Activated naive CD4-positive, alpha-beta T cell treated with Interleukin-2 at 50 U/mL for 16 hours (primary cell): ENCODE measurements at places on chromosomes 1 and 21.
A peak's percentile ranks its signal among the peaks of the same experiment; 100 is the strongest.

GRCh38 chr1:222634180-222635013 lies 16.5 kb downstream of the MIA3 start:
- DNase-seq = peak; percentile 47

DNA sequence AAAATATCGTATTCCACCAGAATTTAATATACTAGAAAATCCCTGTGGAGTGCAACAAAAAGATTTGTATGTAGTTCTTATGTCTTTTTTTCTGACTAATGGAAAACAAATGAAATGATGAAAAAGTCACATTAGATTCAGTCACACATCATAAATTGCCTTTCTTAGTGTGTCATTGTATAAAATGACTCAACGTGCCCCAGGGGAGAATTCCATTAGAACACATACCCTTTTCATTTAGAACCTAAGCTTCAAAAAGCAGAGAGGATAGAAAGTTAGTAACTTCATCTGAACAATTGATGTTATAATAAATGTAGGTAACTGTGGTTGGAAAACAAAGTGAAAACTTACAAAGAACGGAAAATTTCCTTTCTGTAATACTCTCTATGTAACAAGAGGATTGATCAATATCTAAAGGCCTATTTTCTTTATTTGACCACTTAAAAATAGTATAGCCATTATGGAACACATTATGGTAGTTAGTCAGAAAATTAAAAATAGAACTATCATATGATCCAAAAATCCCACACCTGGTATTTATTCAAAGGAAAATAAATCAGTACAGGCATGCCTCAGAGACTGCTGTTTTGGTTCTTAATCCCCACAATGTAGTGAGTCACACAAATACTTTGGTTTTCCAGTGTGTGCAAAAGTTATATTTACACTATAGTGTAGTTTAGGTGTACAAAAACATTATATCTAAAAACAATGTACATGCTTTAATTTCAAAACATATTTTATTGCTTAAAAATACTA lies 1016.1 kb downstream of the KCNT2 start:
- no peak for DNase-seq

DNA sequence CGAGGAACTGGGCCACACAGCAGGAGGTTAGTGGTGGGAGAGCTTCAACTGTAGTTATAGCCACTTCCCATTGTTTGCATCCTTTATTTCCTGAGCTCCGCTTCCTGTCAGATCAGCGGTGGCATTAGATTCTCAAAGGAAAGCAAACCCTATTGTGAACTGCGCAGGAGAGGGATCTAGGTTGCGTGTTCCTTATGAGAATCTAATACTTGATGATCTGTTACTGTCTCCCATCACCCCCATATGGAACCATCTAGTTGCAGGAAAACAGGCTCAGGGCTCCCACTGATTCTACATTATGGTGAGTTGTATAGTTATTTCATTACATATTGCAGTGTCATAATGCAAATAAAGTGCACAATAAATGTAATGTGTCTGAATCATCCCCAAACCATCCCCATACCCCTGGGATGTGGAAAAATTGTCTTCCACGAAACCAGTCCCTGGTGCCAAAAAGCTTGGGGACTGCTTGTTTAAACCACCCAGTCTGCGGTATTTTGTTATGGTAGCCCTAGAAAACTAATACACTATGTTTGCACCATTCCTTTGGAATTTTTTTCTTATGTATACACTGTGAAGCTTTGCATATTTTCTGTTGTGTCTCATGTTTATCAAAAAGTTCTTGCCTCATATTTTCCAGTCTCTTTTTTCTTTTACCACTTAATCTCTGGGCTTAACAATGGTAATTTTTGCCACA lies 136.6 kb upstream of the IVNS1ABP start:
- DNase-seq = no peak

- no peak for DNase-seq
Observed at GRCh38 chr1:223647249-223647648, 18.3 kb downstream of the CAPN8 start.

DNA sequence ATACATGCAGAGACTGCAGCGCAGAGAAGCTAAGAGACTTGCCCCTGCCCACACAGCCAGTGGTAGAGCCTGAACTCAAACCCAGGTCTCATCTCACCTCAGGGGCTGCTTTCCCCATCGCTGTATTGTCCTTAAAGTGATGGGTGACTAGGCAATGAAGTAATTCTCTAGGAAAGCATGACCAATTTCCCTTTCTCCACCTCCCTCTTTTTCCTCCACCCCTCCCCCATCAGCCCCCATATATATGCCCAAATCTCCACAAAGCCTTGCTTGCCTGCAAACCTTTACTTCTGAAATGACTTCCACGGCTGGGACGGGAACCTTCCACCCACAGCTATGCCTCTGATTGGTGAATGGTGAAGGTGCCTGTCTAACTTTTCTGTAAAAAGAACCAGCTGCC lies at the start of gene IL24:
TSS of gene IL24 (plus strand) at position 269 of the 400 bp plus-strand sequence. CDS start 390 bp downstream, outside the sequence.
- DNase-seq = peak; percentile 59

DNA sequence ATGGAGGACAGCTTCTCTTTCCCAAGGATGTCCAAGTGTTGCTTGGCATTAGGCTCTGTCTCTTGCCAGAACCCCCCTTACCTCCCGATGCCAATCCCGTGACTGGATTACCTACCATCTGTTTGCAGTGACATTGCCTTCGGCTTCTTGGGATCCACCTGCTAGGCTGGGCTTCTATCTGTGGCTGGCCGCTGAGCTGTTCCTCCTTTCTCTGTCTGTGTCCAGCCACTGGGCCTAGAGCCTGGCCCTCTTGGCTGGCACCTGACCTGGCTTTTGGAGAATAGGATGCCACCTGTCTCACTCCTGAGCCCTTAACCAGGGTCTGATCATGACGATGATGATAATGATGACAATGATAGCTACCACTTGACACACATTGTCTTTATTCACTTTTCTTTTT lies 41.6 kb upstream of the STUM start:
- DNase-seq = no peak

DNA sequence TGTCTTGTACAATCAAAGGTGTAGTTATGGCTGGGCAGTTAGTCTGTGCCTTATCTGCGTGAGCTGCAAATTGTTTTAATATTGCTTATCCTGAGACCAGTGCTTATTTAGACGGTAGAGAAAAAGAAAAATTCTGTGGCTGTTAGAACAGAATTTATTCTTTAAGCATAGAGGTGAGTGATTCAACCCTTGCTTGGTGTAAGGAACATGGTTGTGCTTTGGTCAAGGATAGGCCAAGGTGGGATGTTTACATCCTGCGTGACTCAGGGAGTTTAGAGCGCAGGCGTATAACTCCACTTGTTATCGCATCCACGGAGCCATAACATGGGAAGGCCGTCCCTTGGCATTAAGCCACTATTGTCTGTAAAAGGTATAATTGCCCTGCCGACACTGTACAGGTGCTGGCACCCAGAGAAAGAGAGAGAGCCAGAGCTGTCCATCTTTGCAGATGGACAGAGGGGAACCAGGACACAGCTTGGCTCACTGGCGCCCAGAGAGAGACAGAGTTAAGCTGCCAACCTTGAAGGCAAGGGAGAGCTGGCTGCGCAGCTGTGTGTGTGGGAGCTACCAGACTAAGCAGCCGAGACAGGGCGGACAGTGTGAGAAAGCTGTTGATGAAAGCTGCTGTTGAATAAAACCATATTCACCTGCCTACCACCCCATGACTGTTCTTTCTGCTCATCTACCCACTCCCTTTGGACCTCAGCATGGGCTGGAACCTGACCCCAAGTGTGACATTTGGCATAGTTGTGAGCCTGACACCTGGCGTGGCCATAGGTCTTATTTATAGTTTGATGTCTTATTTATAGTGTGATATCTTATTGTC lies 200.4 kb downstream of the DYRK1A start:
- no peak for DNase-seq

GRCh38 chr1:110471131-110471530 lies 20.2 kb downstream of the PROK1 start:
- no peak for DNase-seq

DNA sequence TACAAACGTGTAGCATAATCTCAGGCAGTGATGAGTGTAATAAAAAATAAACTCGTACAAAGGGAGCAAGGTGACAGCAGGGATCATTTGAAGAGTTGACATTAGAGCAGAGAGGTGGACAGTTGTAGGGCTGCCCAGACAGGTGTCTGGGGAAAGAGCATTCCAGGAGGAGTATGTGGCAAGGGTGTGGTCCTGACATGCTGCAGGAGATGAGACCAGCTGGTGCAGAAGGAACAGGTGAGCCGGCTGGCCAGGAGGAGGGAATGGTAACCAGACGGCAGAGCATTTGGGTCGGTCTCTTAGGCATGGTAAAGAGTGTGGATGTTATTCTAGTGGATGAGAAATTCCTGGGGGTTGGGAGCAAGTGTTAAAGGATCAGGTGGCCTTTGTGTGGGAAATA lies 306.3 kb downstream of the LMX1A start:
- DNase-seq = no peak

DNA sequence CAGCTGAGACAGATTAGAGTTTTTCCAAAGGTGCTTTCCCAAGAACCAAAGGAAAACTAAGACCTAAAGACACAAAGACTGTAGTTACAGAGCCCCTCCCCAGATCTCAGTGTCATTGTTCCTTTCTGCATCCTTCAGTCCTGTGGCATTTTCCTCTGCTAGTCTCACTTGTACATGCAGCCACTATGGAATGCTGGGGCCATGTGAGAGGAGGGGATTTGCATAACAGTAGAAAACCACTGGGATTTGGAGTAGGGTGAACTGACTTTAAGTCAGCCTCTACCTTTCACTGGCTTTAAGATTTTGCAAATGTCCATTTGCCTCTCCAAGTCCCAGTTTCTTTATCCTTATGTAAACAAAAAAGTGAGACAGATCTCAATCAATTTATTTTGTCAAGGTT lies 119.4 kb upstream of the F3 start:
- no peak for DNase-seq

- DNase-seq = no peak
Observed at GRCh38 chr1:182968151-182968741, 15.3 kb upstream of the SHCBP1L start.

DNA sequence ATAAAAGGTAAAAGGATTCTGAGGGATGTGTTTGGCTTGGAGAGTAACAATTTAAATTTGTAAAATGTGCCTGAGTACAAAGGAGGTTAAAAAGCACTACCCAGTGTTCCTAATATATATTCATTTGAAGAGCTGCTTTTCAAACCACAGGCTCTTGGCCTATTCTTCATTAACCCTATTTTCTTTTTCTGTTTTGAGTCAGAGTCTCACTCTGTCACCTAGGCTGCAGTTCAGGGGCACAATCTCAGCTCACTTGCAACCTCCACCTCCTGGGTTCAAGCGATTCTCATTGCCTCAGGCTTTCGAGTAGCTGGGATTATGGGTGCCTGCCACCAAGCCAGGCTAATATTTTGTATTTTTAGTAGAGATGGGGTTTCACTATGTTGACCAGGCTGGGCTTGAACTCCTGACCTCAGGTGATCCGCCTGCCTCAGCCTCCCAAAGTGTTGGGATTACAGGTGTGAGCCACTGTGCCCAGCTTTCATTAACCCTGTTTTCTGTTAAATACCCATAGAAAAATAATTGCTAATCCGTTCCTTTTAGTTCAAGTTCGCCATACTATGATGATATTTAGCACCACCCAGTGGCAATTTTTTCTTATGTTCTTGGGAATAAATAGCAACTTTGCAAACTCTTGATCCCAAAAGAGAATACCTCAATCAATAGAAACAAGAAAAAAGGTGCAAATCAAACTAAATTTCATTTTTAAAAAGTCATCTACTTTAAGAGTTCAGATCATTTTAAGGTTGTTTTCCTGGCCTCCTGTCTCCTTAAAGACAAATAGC lies 30.5 kb downstream of the ZBTB8OS start:
- DNase-seq = no peak

GRCh38 chr1:33276573-33277298 lies 20.4 kb downstream of the ZNF362 start:
- no peak for DNase-seq

DNA sequence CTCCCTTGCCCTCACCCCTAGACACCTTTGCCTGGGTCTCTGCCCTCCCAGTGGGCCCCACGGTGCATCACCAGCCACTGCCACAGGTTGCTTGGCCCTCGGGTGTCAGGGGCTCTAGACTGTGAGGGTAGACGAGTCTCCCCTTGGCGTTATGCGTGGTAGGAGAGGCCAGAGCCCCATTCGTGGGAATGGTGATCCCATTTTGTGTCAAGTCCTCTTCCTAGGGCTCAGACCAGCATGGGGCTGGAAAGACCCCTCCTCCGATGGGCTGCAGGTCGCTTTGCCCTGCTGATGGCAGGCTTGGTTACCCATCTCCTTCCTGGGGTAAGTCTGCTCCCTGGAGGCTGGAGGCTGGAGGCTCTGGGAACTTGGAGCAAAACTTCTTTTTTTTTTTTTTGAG lies 42.4 kb downstream of the SLC30A1 start:
- DNase-seq = no peak

- no peak for DNase-seq
Observed at GRCh38 chr1:76507376-76507775, 359.9 kb upstream of the ST6GALNAC5 start.

GRCh38 chr1:204149635-204150565 lies 1.9 kb downstream of the ETNK2 start:
- DNase-seq = no peak

DNA sequence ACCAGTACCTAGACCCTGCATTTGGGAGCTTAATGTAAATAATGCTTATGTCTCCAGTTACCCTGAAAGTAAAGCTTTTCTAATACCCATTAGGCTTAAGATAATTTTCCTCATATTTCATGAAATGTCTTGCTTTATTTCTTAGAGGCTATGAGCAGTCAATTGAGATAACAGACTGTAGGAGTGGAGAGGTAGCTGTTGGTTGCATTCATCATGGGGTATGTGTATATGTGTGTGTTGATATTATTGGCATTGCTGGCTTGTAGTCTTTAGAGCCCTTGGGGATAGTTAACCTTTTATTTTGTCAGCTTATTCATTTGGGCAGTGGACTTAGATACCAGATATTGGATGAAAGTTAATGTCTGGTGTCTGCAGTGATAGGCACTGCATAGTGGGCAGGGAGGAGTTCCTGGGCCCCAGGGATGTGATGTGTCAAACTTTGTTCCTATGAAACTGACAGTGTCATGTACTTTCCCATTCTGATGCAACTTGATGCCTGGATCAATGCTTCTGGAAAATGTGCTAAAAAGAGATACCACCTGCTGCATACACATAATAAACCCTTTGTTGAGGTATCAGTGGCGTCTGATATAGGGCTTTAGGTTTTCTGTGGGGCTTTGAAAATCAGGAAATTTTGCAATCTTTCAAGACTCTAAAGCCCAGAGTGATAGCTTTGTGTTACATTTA lies 83.9 kb downstream of the MAST2 start:
- no peak for DNase-seq

DNA sequence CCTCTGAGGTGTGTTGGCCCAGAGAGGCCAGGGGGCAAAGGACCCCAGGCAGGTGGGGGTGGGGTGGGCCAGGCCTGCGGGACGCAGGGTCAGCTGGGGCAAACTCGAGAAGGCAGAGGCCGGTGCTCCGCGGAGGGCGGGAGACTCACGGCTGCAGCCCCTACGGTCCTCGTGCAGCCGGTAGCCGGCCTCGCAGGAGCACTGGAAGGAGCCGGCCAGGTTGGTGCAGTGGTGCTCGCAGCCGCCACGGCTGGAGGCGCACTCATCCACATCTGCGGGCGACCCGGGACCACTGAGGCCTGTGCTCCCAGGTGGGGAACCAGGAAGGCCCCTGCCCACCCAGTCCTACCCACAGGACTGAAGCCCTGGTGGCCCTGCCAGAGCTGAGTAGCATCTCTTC lies 55.3 kb downstream of the ARHGEF16 start:
- no peak for DNase-seq

- DNase-seq = no peak
Observed at GRCh38 chr1:241417258-241417657, 60.3 kb upstream of the RGS7 start.
